ENCODE measurements at places on chromosomes 1 and 21. TPM values are rescaled to one million over a fixed set of nuclear protein-coding genes. Genes with fewer than 3 reads are reported as not detected.

The S100A11 gene
- 248 TPM for polyA plus RNA-seq

DNA sequence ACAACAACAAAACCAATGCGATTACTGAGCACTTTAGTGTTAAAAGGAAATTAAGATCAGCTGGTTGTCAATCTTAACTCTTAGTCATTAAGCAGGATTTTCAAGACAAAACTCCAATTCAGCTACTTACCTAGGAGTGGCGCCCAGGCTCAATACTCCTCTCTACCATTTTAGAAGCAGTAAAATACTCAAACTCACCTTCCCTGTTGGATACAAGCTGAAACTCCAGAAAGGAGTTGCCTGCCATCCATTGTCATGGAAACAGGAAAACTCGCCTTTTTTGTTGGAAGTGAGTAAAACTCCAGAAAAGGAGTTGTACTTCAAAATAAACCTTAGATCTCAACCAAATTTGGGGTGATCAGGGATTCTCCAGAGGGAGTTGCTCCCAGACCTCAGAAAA, 127.0 kb upstream of the F3 start:
- DNase-seq: no peak

The SAMD13 gene
- polyA plus RNA-seq: 5.4 TPM

- peak; percentile 56 for DNase-seq
Measured at GRCh38 chr21:16588433-16588860, 858.7 kb downstream of the USP25 start.

- DNase-seq: no peak
Measured at GRCh38 chr1:109296782-109297181, 10.0 kb downstream of the MYBPHL start.

The ACTL8 gene
- polyA plus RNA-seq: not detected
